ENCODE measurements at places on chromosomes 4 and X.

DNA sequence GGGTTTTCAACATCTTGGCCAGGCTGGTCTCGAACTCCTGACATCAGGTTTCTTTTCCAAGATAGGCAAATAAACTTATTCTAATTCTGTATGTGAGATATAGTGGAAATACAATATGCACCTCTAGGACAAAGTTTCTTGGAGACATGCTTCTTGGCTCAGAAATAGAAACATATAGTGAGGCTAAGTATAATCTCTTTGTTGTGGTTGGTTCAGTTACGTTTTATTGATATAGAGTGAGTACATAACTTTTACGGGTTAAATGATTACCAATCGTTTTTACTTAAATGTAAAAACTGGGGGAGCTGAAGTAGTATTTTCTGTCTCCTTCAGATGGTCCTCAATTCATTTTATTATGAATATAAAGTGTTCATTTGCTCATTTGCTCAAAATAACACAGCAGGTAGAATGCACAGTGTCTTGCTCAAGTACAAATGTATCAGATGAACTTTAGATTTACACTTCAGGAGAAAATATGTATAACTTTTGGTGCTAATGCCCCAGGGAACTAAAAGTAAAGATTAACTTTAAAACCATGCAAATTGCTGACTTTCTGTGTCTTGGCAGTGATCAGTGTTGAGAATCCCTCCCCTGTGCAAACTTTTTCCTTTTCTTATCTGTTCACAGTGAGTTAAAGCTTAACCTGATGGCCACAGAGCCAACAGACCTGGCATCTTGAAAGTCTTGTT is 77.6 kb downstream of the AFF1 start:
- no peak for DNase-seq

GRCh38 chrX:53440621-53441517 is 6.7 kb upstream of the HSD17B10 start:
- peak; percentile 52 for DNase-seq

DNA sequence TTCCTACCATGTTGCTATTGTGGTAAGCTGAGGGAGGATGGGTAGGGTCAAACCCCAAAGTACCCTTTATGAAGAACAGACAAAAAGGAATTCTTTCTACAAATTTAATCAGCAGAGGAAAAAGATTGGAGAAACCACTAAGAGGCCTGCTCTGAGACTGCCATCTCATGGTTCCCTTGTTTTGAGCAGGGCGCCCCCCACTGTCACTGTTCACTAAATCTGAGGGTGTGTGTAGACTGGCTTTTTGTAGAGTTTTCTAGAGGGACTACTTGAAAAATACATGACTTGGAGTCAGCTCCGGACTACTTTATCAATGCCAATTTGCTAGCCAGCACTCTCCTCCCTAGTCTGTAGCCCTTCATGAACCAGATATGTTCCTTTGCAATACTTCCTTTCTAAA is 324.8 kb downstream of the FRMPD4 start:
- no peak for DNase-seq

- DNase-seq = no peak
Observed at GRCh38 chrX:23815376-23815775, 32.4 kb downstream of the SAT1 start.

DNA sequence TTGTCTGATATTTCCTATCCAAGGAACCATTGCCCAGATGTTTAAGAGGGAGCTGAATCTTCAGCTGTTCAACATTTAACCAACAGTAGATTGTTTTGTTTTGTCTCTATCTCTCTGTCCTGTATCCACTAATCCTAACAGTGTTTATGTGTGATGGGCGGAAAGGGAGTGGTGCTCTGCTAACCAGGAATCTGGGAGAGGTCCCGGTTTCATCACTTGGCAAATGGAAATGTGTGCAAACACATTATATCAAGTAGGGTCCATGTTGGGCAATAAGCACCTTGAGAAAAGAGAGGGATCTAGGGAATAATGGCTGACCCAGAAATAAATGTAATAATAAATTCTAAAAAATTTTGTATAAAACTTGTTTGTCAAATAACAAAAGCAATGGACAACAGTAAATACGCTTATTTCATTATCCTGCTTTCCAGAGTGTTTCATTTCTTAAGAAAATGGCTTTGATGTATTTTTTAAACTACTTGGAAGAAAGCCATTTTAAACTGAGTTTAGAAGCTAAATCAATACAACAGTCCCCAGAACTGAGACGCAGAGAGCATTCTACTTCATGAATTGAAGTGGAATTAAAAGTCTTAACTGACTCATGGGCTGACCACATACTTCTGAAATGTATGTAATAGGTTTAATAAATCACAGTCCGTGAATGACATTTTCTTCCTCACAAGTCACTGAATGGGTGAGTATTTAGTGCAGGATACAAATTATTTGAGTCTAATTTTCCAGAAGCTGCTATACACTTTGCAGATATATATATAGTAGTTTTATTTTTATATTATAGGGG is 55.8 kb downstream of the EMCN start:
- no peak for DNase-seq

GRCh38 chr4:84407554-84408407 is 91.3 kb downstream of the NKX6-1 start:
- DNase-seq = no peak

DNA sequence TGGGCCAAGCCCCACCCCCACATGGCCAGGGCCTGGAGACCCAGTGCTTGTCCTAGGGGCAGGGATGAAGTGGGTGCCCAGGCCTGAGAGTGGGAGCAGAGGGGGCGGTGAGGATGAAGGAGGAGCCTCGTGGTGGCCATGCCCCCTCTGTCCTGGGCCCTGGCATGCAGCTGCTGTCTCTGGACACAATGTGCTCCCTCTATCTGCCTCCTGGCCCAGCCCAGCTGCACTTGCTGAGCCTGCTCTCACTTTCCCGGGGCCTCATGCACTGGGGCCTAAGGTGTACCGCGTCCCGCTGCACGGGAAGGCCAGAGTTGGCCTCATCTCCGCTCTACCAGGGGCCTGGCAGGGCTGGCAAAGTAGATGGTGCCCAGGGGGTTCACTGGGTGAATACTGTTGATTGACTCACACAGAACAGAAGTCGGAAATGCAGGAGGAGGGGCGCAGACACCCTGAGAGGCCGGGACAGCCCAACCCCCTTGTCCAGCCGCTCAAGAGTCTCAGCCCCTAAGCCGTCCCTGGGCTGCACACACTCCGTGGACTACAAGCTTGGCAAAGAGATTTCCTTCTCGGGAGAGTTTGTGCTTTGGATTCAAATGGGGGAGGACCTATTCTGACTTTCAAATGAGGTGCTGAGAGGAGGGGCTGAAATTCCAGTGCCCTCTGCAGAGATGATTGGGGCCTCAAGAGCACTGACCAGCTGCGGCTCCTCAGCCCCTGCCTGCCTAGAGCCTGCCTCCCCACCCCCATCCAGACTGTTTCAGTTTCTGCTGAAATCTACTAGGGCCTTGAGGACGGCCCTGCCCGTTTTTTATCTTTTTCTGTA is 112.4 kb downstream of the PSAPL1 start:
- no peak for DNase-seq

GRCh38 chrX:33987458-33987857 is 144.7 kb downstream of the FAM47A start:
- DNase-seq = no peak

GRCh38 chr4:15550491-15550890 is 80.8 kb downstream of the CC2D2A start:
- DNase-seq = no peak

DNA sequence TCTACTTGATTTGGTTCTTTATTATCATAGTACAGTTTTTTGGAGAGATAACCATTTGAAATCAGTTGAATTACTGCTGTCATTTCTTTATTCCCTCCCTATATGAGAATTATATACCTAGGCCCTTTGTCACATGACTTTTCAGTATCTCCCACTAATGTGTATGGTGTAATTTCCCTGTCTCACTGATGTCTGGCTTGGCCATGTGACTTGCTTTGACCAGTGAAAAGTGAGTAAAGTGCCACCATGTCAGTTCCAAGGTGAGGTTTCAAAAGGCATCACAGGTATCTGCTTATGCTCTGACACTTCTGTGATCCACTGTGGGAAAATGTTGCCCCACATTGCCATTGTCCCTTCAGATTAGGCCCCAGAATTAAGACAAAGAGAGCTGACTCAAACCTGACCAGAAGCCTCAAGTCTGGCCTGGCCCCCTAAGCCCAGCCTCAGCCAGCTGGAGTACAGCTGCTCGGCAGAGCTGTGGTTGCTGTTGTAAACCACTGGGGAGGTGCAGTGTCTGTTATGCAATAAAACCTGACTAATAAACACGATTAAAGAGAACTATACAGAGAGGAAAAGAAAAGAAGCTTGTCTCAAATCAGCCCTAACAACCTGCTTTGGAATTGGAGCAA is 27.5 kb downstream of the SETD7 start:
- no peak for DNase-seq

GRCh38 chrX:139826065-139827044 is 106.5 kb downstream of the ATP11C start:
- no peak for DNase-seq

DNA sequence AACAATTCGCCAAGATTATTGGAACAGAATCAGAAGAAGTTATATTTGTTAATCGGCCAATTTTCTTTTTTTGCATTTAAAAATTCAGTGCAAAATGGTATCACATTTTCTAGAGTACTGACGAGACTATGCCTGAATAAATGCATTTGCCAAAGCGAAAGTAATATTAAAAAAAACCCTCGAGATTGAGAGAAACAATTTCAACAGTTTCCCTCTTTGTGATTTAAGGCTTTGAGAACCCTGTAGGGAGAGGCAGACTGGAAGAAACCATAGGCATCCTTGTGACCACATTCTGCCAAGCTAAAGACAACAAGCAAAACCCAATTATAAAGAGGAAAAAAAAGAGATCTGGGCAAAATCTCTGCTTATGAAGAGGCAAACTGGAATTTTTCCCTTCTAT is 218.1 kb upstream of the GK2 start:
- DNase-seq = no peak

DNA sequence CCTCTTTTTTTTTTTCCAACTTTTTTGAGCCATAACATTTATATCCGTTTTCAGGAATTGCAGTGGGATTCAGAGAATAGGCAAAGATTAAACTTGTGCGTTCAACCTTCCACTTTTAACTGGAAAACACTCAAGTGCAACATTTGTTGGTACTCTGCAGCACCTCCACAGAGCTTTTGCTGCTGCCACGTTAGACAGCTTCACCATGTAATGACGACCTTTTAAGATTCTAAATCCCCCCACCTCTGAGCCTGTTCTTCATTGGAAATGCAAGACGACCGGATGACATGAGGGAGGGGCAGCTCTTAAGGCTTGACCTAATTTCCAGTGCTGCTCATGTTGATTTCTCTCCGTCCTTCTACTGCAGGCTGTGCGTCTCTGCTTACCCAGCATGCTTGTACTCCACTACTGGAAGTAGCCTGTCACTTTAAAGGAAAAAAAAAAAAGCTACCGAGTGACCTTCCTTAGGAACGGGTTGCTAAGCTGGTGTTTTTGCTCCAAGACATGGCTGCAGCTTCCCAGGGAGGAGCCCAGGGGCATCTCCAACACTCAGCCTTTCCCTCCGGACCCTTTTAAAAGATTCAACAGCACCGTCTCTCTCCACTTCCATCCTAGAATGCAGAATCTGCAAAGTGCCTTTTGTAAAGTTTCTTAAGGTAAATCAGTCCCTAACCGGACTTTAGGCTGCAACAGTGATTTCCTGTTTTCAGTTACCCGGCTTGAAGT is at the start of gene CC2D2A:
TSS of gene CC2D2A (plus strand) at position 481 of the 726 bp plus-strand sequence. CDS start 6,051 bp downstream, outside the sequence.
- no peak for DNase-seq

DNA sequence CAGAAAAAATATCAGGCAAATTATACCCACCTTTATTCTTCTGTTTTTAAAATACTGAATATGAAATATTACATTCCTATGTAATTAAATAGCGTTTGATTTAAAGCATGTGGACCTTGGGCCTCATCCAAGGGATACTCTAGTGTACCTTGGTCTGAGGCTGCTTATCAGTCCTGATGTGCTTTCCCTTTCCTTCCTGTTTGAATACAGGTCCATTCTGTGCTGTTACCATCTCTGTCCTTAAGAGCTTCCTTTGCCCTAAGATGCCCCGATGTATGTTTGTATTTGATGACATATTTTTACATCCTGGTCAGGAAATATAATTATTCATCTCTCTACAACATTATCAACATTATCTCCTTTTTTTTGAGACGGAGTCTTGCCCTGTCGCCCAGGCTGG is 24.1 kb downstream of the FAT4 start:
- no peak for DNase-seq

DNA sequence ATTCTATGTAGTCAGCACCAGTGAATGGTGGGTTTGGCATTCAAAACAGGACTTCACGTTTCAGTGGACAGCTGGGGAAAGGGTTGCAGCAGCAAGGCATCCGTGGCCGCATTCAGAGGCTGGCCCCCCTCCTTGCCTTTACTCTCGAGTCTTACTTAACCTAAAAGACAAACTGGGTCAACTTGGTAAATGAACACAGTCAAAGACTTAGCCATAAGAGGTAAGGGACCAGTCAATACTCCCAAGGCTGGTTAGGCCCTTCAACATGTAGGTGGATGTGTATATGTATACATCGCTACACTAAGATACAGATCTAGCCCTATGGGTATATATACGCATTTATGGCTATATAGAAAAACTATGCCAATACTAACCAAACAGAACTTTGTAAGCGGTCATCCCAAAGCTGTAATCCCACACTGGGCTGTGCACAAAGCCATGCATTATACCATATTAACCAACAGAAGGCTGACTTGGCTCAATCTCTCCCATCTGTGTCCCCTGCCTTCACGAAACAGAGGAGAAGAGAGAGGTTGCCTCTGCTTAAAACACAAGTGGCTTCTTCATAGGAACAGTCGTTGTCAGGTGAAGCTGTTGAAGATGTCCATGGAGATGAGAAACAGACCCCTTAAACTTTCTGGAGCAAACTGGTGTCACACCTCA is 61.9 kb downstream of the TSC22D3 start:
- no peak for DNase-seq

DNA sequence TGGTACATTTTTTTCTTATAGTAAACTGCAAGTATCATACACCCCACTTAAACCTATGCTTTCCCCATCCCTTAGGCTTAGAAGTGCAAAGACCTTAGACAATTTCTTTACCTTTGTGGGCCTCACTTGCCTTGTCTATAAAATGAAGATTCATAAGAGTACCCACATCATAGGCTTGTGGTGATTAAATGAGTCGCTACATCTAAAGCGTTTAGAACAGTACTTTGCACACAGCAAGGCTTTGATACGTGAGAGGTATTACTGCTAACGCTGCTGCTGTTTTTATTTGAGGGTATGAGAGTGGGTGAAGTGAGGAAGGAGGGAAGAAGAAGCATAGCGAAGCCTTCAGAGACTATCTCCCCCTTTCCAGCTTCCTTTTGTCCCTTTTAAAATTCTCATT is 87.8 kb upstream of the RPS6KA3 start:
- no peak for DNase-seq
